Adipocyte (in vitro differentiated cells): ENCODE measurements at places on chromosomes 6 and 20.

- DNase-seq: no peak
Observed at GRCh38 chr20:50376179-50376887, 133.8 kb upstream of the PTPN1 start.

DNA sequence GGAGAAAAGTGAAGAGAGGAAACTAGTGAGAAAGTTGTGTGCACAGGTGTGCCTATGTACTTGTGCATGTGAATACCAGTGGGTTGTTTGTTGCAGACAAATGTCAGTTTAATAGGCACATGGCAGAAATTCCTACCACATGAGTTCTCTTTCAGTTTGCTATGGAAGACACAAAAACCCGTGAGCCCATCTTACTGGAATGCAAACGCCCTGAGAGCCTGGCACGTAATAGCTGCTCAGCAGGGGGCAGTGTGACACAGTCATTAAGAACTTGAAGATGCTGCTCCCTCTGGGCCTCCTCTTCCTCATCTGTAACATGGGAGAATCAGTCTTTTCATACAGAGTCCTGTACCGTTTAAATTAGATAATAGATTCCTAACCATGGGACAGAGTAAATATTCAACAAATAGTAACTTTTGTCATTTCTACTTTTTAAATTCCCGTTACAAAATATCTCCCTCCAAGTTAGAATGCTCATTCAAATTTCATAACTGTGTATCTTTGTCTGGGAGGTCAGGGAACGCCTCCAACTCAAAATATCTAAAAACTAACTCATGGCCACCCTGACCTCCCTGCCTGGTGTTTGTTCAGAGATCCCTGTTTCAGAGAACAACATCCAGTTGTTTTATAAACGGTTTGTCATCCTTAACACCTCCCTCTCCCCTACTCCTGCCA is 802.9 kb downstream of the MAFB start:
- DNase-seq: peak; percentile 88

GRCh38 chr20:754904-755303 is 13.4 kb downstream of the SLC52A3 start:
- no peak for DNase-seq

DNA sequence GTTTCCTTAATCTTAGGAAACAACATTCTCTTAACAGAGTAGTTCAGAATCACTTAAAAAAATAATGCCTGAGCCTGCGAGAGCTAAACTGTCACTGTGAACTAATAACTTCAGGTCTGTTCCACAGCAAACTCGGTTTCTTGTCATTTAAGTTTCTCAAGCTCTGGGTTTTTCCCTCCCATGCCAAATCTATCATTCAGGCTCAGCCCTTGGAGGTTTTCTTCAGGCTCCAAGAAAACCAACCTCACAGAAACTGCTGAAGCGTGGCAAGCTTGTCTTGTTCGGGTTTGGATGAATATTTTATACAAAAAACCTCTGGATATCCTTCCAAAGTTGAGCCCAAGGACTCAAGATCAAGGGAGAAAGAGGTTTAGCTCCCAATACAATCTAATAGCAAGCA is 99.7 kb upstream of the SNX9 start:
- no peak for DNase-seq

- DNase-seq: peak; percentile 60
Observed at GRCh38 chr6:125598422-125598821, 151.0 kb upstream of the HEY2 start.

- peak; percentile 39 for DNase-seq
Observed at GRCh38 chr6:147135211-147135681, 69.0 kb upstream of the STXBP5 start.

- DNase-seq: peak; percentile 77
Observed at GRCh38 chr20:34185766-34186620, 55.2 kb upstream of the ASIP start.

DNA sequence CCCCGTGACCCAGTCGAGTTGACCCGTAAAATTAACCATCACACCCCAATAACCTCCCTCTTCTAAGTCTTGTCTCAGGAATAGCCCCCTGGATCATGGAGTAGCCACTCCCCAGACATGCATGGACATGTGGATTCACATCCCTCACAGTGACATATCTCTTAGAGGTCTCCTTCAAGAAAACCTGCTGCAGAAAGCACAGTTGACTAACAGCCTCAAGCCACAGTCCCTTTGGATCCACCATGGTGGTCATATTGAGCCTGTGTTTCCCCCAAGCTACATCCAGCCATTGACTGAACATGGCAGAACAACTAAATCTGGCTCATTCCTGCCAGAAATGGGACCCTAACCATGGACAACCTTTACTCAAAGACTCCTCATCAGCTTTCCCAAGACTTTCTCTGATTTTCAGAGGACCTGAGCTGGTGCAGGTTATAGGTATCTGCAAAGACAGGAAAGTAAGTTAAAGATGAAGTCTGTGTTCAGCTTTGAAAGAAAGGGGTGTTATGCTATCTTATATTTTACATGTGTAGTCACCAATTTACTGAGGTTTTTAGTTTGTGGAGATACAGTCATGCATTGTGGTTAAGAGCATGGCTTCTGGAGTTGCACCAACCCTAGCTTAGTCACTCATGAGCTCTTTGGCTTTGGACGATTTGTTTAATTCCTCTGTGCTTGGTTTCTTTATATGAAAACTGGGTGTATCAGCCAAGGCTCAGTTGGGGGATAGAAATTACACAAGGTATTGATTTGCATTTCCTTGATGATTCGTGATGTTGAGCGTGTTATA is 219.1 kb downstream of the MYLK4 start:
- peak; percentile 78 for DNase-seq

GRCh38 chr6:104940893-104941728 is 15.8 kb upstream of the LIN28B start:
- peak; percentile 75 for DNase-seq

- DNase-seq: no peak
Observed at GRCh38 chr6:90386399-90387382, 90.0 kb upstream of the BACH2 start.

DNA sequence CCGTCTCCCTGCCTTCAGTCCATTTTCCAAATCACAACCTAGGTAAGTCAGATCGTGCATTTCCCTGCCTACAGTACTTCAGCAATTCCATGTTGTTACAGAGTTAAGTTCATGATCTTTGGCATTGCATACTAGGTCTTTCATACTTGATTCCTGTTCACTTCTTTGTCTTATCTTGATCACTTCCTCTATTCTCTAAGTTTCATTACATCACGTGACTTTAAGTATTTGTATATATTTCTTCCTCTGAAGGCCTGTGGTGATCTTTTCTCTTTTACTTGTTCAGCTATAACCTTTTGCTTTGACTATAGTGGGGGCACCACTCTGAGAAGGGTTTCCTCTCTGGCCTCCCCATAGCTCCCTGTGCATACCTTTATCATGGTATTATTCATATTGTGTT is 100.2 kb downstream of the TRMT11 start:
- no peak for DNase-seq

DNA sequence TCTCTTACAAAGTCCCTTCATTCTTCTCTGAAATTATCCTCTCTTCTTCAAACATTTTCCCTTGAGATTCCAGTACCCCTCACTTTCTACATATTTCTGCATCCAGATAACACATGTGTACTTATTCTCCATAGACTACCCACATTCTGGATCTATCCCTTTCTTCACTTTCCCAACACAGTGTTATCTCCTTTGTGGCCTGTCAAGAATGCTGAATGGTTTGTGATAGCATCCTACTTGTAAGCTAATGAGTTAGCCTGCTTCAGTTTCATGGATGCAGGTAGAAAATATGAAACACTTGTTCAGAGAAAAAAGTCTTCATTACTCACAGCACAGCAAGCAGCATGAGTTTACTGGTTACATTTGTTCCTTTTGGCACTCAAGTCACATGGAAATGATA is 245.4 kb downstream of the HTR1B start:
- DNase-seq: no peak

DNA sequence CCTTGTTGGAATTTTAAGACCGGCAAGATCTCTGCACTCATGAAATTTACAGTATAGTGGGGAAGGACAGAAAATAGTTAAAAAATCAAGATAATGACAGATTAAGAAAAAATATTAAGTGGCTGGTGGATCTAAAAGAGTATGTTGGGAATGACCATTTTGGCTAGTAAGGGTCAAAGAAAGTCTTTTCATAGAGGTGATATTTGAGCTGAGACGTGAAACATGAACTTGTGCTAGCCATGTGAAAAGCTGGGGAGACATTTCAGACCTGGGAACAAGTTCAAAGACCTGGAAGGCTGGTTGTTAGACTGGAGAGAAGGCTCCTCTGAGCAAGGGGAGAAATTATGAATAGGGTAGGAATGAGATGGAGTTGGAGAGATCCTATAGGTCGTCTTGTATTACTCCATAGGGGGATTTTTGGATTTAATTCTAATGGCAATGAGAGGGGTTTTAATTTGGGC is 4.7 kb downstream of the BICRAL start:
- DNase-seq: no peak

DNA sequence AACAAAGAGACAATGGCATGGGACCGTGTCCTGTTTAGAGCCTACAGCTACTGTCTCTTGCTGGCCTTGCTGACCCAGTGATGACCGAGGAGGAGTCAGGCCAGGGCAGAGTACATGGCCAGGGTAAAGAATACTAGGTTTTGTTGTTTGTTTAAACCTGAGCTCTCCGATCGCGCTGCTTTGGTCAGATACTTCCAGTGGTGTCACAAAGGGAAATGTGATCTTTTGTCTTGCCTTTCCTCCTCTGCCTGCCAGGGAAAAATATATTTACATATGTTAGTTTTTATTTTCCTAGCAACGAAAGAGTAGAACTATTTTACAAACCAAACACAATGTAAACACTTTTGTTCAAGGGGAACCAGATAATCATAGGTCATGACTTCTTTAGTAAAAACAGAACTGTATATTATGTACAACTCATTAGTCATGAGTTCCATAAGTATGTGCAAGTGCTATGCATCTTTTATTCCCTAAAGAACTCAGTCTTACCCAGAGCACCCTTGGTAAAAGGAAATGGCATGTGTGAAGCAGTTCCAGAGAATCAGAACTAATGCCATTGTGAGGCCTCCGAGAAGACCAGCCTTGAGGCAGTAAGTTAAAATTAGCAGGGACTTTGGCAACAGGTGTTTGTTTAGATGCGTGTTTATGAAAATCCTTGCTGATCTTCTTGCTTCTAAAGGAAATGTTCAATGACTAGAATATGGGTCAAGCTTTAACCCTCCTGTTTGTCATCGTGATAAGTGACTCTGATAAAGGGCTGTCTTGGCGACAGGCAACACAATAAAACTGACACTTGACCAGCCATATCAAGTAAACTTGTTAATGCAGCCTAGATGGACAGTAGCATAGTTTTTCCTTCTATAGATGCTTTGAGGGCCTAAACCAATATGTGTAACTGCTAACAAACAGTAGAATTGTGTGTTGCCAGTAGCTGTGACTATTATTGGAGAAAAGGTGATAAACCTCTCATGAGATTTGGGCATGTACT is 204.6 kb downstream of the NKAIN2 start:
- DNase-seq: no peak

DNA sequence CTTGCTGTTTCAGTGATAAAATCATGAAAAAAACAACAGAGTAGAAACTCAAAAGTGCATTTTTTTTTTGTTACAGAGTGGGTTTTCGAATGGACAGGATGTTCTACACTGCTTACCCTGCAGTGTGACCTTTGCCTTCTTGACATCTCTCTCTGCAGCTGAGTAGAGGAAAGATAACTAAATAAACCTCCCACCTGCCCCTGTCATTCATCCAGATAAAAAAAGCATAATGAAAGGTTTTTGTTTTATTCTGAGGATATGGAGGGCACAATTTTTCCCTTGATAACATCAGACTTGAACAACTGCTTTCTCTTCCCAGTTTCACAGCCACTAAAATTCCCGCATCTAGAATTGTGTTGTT is 193.6 kb upstream of the FOXQ1 start:
- DNase-seq: no peak

DNA sequence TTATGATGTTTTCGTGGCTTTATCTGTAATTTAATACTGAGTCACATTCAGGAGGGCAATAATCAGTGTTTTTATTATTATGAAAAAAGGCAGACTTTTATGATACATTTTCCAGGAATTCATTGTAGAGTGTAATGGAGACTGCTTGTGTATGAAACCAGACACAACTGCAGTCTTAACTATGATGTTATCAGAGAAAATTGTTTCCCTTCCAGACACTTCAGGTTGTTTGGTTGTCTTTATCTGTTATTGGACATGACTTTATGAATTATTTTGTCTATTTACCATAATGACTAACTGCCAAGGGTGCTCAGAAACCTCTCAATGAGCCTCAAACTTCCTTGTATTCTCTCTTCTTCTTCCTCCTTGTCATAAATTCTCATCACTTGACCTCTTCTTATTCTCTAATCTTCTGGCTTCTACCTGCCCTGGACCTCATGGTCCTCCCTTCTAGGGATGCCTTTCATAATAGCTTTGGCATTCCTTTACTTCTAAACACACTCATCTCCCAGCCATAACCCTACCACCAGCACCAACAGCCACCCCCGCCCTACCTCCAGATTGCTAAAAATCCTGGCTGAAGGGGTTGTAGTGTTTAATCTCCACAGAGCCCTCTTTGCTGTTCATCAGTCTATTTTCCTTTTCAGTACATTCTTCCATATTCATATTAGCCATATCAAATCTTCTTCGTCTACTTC is 492.5 kb downstream of the CDKAL1 start:
- peak; percentile 63 for DNase-seq

- no peak for DNase-seq
Observed at GRCh38 chr6:97870273-97870672, 587.3 kb upstream of the MMS22L start.

DNA sequence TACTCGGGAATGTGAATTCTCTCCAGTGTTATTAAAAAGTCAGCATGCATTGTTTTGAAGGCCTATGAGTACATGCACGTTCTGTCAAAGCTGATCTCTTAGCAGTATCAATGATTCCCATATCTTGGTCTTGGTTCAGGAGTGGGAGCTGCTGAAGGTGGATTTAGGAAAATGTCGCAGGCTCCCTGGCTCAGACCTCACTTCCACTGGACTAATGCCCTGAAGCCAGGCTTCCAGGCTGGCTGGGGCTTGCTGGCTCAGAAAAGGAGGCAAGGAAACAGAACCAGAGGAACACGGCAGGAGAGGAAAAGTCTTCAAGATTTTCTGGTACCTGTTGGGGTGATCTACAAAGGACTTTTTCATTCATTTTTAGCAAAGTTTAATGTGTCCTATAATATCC is 81.6 kb downstream of the OLIG3 start:
- no peak for DNase-seq

DNA sequence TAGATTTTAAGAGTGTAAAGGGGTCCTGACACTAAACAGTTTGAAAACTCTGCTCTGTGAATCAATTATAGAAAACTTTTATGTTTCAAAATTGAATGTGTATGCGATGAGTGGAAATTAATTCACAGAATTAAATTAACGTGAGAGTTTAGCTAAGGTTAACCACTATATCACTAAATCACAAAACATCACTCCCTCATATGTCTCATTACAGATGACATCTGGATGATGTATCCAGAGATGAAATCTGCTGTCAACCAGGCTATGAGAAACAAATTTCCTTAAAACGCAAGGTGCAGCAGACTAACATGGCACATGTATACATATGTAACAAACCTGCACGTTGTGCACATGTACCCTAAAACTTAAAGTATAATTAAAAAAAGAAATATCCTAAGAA is 27.3 kb downstream of the PRSS35 start:
- DNase-seq: no peak

DNA sequence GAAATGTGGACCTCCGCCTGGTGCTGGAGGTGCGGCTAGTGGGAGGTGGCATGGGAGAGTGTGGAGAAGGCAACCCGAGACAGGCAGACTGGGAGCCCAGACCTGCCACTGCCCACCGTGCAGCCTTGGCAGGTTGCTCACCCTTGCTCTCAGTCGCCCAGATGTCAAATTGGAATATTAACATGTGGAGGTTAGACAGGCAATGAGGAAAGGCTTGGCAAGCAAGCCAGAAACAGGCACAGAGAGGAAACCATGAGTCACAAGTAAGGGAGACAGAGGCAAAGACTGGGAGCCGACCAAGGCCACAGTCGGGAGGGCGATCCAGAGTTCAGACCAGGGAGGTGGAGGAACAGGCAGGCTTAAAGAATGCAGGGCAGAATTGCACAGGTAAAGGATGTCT is 178.2 kb downstream of the FOXC1 start:
- DNase-seq: peak; percentile 59
